Globus pallidus (tissue), 1 donor: ENCODE measurements at places on chromosomes 11 and 22.

DNA sequence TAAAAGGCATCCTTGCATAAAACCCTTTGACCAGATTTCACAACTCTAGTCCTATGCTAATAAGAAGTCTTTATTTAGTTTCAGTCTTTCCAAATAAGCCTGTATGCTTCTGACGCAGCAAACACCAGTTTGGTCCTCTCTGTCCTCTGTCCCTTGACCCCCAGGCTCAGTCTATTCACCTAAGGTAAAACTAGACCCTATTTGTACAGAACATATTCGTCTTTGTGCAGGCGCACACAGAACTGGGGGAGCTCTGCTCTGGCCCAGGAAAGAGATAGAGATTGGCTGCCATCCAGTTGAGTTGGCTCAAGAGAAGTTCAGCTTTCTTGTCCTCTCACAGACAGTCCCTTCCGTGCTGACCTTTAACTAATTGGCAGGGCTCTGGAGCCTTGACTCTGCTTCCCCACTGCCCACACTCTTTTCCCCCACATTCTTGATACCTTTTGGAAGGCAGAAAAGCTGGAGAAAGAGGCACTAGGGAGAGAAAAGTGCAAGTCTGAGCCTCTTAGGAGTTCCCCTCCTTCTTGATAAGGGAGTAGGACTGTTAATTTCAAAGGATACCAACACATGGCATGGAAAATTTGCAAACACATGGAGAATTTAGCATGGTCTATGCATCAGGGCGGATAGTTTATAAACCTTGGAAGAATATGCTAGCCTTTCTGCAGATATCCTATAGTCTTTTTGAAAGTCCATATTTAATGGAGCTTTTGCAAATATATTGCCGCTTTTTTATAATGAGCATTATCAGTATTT, 21.2 kb upstream of the PSMA1 start:
- DNase-seq = peak; percentile 30

- DNase-seq = no peak
Measured at GRCh38 chr11:5809905-5810795, 1.4 kb downstream of the OR52N2 start.

DNA sequence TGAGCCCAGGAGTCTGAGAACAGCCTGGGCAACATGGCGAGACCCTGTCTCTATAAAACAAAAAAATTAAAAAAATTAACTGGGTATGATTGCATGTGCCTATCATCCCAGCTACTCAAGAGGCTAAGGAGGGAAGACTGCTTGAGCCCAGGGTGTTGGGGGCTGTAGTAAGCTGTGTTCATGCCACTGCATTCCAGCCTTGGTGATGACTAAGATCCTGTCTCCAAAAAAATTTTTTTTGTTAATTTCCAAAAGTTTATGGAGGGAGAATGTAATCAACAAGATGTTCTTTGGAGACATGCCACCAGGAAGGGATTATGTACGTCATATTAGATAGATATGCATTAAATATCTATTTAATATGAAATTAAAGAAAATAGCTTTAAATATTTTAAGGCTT, 267.5 kb downstream of the SBF2 start:
- no peak for DNase-seq

DNA sequence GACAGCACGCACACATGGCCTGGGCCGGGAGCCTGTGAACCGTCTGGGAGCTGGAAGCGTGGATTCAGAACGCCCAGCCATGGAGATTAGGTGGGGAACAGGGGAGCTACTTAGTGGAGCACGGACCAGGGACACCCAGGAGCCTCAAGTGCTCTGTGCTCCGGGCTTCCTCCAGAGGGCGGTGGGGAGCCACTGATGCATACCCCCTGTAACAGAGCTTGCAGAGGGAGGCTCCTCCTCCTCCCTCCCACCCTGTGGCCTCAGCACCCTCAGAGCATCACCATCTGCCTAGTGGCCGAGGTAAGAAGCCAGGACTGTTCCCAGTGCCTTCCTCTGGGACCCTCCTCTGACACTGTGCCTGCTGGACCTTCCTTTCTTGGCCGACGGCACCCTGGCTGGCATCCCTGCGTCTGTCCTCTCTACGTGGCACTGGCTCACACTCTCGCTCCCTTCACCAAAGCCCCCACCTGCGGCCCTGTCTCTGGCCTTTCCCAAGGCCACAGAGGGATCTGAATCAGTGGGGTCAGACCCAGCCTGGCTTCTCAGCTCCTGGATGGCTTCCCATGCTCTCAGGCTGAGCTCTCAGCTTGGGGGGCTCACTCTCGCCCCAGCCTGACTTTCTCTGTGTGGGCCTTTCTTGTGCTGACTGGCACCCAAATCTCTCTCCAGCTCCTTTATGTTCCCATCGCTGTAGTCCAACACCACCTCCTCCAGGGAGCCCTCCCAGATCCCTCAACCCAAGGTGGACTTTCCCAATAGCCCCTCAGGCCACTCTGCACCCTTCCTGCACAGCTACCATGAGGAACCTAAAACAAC, 780.9 kb downstream of the BRD1 start:
- DNase-seq = peak; percentile 44
